ENCODE measurements at places on chromosomes 7 and 10. TPM values are rescaled to one million over a fixed set of nuclear protein-coding genes. Genes with fewer than 3 reads are reported as not detected.

The PAPOLB gene
- total RNA-seq, result 0.42 TPM

The AGAP9 gene
- total RNA-seq, result 5.4 TPM

- DNase-seq, result no peak
Observed at GRCh38 chr10:44988957-44989585, 10.5 kb upstream of the DEPP1 start.

- DNase-seq, result no peak
Observed at GRCh38 chr10:96255549-96256333, 15.6 kb downstream of the BLNK start.

The TWIST1 gene
- 16.3 TPM for total RNA-seq

- DNase-seq, result no peak
Observed at GRCh38 chr7:55539380-55539779, 32.9 kb downstream of the VOPP1 start.

DNA sequence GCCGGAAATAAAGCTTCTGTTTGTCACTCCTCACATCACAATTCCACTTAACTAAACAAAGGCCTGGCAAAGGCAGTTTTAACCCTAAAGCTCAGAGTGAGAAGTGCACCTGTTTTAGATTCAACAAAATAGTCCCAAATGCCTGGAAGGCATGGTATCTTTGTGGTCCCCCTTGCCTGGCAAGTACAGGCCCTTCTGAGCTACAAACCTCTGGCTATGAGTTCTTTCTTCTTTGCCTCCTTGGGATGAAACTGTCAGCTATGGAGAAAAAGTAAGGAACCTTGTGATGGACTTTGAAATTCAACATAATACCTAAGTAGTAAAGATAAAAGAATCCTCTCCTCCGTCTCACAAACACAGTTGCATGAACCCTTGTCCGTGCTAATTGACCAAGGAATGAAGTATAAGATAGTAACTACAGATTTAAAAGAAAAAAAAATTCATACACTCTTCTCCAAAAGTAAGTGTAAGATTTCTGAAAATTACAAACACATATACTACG is 244.5 kb upstream of the ETV1 start:
- DNase-seq, result no peak
